ENCODE measurements at places on chromosomes 4 and X.

- DNase-seq: no peak
These were observed 100.0 kb downstream of the PSAPL1 start for GRCh38 chr4:7334521-7335275.

DNA sequence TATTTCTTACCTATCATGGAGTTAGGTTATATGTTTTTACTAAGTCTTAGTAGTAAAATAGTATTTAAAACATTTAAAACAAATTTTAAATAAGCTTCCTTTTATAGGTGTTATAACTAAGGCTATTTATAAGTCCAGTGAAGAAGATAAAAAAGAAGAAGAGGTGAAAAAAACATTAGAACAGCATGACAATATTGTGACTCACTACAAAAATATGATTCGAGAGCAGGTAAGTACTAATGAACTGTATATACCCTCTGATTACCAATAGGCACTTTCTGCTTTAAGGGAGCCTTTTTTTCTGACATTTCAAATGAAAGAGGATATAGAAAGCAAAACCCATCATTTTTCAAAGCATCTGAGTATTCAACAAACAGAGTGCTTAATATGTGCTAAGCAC lies 76.6 kb downstream of the USO1 start:
- DNase-seq: no peak

DNA sequence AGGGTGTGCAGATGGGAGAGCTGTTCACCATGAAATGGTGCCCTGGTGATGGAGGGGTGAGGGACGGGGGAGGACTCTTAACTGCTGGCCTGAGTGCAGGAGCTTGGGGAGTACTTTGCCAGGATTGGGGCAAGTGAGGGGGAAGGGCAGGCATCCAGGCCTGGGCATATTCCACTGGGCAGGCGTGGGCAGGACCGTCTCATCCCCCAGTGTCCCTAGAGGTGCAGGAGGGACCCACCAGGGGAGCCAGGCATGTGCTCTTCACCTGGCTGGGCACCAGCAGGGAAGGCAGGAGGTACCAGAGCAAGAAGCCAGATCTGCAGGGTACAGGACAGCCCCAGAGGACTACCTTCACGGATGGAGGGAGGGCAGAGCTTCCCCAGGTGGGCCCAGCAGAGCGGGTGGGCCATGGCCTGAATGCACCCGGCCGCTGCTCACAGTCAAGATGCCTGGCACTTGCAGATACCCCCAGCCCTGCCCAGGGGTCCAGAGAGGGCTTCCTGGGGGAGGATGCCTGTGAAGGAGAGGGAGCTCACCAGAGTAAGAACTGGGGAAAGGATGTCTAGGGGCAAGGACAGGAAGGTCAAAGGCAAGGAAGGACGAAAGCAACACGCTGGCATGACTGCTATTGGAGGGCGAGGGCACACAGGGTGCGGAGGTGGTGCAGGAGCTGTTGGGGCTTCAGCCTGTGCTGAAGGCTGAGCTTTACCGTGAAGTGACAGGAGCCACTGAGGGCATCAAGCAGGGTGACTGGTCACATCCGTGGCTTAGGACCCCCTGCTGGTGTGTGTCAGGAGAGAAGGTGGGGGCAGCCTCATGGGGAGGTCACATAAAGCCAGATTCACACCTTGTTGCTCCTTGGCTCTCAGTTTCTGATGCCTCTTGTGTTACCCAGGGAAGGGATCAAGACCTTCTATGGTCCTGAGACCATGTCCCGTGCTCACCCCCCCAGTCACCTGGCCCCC lies 68.2 kb upstream of the NKX1-1 start:
- no peak for DNase-seq

- no peak for DNase-seq
These were observed 1341.7 kb downstream of the PCDH7 start for GRCh38 chr4:32061916-32062315.

GRCh38 chr4:73248821-73249220 lies 9.8 kb downstream of the ANKRD17 start:
- no peak for DNase-seq

DNA sequence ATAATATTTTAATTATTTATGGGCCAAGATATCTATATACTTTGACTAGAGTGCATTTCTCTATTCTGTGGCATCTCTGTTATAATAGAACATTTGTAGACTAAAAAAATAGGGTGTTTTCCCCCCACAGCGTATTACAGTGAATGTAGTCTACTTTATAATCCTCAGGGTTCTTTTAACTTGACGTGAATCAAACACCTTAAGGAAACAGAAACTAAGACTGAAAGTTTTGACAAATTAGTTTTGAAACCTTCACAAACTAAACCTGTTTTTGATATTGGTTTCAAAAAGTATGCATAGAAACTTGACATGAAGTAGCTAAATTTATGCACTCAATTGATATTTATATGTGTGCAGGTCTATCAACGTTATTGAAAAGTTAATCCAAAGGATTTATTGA lies 1963.1 kb upstream of the TENM3 start:
- no peak for DNase-seq

GRCh38 chr4:100881283-100881682 lies 363.5 kb upstream of the EMCN start:
- DNase-seq: no peak

DNA sequence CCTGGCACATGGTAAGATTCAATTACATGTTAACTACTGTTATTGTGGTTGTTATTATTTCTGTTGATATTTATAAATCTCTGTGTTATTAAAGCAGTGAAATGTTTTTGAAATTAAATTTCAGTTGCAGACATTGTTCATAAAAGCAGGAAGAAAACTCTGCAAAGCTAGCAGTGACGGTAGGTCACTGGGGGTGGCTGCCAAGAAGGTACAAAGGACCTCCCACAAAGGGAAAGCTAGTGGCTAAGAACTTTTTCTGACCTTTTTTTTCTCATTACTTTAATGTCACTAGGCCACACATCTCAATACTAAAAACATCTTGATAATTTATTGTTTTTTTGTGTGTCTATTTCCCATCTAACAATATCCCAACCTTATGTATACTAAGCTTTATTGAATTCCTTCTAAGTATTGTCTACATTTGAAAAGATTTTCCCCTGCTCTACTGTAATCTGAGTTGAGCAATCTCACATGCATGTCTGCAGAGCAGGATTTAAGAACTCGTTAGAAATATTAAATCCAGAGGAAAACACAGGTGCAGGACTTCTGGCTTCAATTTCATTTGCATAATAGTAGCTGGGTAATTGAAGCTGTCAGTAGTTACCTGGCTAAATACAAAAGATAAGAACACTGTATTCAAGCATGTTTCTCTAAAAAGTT lies 197.3 kb downstream of the CFAP299 start:
- DNase-seq: no peak

DNA sequence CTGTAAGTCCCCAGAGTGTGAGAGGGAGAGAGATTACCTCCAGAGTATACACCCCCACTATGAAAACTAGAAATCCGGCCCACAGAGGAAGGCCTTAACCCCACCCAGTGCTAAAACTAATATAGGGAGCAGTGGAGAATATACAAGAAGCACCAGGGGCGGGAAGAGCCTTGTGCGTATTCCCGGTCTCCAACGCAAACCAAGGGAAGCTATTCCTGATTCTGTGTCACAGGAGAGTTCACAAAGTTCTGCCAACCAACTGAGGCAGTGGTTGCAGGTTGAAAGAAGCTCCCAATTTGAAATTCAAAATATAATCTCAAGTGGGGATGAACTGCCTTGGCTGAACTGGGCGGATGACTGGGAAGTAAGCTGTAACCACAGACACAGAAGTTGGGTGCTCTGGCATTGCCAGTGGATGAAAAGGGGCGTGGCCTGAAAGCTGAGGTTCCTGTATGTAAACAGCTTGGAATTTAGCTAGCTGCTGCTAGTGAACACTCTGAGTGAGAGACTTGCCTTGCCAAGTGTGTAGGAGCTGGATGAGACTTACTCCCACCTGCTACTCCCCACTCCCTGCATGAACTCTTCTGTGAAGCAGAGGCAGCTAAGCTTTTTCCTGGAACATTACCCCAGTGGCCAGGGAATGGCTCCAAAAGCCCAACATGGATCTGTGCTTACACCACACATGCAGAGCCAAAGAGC lies 32.7 kb downstream of the ELF2 start:
- no peak for DNase-seq

GRCh38 chrX:132631579-132632232 lies 142.9 kb upstream of the MBNL3 start:
- DNase-seq: no peak

DNA sequence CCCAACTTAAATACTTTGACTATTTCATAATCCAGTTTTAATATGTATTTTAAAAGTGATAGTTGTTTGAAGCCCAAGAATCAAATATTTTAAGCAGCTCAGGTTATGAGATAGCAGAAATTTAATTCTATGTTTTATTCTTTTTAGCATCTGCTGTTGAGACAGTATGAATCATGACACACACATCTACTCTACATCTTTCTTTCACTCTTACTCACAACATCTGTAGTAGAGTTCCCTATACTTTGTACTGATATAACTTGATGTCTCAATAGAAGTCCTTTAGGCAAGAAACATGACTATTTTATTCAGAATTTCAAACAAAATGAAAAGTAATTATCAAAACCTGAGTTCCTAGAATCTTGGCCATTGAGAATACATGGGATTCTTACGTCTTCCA lies 187.9 kb upstream of the GNPDA2 start:
- DNase-seq: no peak

DNA sequence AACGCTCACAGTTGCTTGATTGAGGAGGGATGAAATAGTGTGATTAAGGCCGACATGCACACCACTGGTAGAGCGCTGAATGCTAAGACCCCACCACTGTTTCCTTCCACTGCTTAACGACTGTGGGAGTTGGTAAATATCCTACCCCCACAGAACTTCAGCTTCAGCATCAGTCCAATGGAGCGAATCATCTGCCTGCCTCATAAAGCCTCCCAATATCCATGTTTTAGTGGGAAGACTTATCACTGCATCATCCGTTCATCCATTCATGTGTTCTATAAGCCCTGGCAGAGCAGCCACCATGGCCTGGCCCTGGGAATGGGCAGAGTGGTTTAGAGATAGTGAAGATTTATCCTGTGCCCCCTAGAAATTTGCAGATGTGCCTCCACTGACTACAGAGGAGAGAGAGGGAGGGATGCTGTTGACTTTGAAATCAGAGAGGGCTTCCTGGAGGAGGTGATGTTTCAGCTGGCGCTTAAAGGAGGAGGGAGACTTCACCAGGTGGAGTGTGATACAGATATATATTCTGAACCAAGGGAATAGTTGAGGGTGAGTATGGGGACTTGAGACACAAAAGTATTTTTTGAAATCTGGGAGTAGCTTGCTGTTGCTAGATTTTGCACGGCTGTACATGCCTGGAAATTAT lies 71.9 kb upstream of the STX18 start:
- DNase-seq: no peak

- DNase-seq: no peak
These were observed 62.4 kb downstream of the ANXA10 start for GRCh38 chr4:168154546-168155277.

- DNase-seq: no peak
These were observed 99.5 kb downstream of the PPP2R2C start for GRCh38 chr4:6372649-6373525.

GRCh38 chr4:109072595-109072994 lies 229.9 kb downstream of the COL25A1 start:
- DNase-seq: no peak

DNA sequence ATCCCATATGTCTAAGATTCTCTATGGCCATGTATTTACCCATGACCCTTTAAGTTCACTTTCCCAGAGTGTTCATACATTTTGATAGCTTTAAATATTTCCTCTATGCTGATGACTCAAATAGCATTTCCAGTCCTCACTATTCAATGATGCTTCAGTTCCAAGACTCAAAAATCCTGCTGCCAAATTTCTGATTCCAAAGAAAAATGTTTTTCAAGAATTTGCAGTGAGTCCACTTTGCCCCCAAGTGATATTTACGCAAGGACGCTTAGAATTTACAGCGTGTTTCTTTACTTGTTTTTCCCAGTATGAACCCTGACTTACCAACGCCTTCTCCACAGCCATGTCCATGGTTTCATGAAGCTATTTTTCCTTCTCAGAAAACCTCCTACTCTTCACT lies 127.9 kb upstream of the PCDH18 start:
- DNase-seq: no peak

- no peak for DNase-seq
These were observed 589.1 kb downstream of the TRIML1 start for GRCh38 chr4:188728359-188728758.

DNA sequence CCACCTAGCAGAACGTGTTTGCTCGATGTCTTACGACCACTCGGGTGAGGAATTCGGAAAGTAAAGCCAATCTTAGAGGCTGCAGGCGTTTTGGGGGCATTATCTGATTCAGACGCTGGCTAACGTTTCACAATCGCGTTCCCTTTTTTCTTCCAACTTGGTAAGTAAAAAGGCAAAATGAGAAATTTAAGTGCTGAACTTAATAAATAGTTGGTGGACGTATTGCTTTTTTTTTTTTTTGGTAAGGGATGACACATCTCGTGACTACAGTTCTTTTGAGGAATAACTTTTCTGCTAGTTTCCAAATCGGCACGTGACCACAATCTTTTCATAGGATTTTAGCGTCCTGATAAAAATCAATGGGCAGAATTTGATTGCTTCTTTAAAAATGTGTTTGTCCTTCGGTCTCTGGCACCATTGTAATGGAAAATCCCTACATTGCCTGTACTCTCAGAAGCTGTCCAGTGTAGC lies 848 bp downstream of the RAB9A start:
- DNase-seq: no peak

GRCh38 chr4:26609391-26609790 lies 25.5 kb downstream of the TBC1D19 start:
- DNase-seq: no peak

GRCh38 chr4:139301821-139302611 lies at the start of gene NDUFC1:
TSS of gene NDUFC1 (minus strand) at chr4:139302477. CDS start at chr4:139295798, 6,679 bp downstream.
- DNase-seq: peak; percentile 52

GRCh38 chrX:17453788-17454187 lies 78.8 kb downstream of the NHS start:
- DNase-seq: no peak

GRCh38 chr4:189162073-189162789 lies 778.4 kb upstream of the FRG1 start:
- DNase-seq: no peak

- no peak for DNase-seq
These were observed 191.8 kb upstream of the PSAPL1 start for GRCh38 chr4:7626531-7626930.

- no peak for DNase-seq
These were observed 87.1 kb upstream of the USP9X start for GRCh38 chrX:40998123-40998522.

DNA sequence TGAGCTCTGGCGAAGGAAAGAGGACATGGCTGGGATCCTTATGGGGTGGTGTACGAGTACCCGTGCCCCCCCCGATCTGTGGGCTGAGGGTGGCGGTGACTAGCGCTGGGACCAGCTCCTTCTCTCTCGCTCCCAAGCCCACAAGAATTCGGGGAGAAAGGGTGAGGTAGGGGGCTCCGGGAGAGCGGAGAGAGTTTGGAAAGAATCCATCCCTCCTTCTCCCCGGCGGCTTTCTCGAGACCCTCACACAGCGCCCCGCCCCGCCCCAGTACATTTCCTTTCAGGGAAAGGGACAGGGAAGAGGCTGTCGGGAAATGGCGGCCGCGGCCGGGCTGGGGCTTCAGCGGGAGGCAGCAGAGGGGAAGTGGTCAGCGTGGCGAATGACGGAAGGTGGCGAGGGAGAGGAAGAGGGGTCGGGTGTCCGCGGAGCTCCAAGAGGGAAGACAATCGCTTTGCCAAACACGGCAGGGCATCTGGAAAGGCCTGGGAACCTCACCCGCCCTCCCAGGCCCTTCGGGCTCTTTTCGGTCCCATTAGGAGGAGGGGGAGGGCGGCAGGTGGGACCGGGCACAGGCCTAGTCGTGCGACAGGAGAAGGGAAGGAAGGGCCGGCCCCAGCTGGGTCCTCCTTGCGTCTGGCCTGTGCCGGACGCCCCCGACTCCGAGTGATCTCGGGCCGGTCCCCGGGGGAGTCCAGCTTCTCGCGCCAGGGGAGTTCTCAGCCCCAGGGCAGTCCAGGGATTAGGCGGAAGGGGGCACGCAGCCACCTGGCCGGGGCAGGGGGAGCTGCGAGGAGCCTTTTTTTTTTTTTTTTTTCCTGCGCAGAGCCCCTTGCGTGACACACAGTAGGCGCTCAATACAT lies 10.2 kb downstream of the HNRNPH2 start:
- no peak for DNase-seq

Measured in T follicular helper cell (primary cell).